Inflammatory macrophage treated with lipopolysaccharide for 4 hours (primary cell): ENCODE measurements at places on chromosomes 16 and 17.

GRCh38 chr16:51549836-51550235 is 398.8 kb upstream of the SALL1 start:
- no peak for DNase-seq

DNA sequence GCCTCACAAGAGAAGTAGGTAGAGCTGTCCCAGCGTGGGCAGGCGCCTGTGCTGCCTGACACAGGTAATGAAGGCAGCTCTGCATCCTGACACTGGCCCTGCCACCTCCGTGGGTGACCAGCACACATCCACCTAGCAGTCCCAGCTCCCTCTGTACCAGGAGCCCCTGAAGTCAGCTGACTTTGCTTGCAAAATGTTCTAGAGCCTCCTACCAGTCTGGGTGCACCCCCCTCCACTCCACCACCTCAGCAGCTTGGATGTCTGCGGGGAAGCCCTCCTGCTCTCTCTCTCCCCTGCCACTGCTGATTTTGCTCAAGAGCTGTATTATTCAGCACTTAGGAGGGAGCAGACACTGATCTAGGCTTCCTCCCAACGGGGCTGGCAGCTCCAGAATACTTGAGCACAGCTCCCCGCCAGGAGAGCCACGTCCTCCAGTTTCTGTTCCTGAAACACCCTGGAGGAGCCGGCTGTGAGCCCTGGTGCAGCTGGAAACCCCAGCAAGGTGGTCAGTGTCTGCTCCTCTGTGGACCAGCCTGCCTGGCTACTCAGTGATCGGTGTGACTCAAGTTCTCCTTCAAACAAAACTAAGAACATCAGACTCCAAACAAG is 1.0 kb downstream of the RNF166 start:
- DNase-seq = peak; percentile 80

GRCh38 chr17:48215583-48216139 is 108.1 kb downstream of the SNX11 start:
- DNase-seq = peak; percentile 42

DNA sequence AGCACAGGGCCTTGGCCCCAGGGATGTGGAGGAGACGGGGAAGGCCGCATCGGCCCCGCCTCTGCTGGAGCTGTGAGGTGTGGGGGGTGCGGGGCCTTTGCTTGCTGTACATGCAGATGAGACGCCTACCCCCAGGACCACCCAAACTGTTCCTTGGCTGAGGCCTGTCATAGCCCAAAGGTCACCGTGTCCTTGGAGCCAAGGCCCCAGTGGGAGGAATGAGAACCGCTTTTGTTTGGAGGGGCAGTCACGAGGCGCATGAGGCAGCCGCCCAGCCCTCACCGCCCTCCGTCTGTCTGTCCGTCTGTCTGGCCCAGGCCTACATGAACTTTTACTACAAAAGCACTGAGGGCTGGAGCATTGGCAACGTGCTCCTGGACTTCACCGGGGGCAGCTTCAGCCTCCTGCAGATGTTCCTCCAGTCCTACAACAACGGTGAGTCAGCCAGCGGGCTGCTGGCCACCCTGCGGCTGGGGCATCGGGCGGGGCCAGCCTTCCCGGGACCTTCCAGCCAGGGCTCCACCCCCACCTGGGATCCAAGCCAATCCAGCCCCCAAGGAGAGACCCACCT is 8.8 kb downstream of the TAX1BP3 start:
- no peak for DNase-seq

GRCh38 chr17:3002538-3003295 is 60.7 kb downstream of the OR1D5 start:
- DNase-seq = no peak

DNA sequence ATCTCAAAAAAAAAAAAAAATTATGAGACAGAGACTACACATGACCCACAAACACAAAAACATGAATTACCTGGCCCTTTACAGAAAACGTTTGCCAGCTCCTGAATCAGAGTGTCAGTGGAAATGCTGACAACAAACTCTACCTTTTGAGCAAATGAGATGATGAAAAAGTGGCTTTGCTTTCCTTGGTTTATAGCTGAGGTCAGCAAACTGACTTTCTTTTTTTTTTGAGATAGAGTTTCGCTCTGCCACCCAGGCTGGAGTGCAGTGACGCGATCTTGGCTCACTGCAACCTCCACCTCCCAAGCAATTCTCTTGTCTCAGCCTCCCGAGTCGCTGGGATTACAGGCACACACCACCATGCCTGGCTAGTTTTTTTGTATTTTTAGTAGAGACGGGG is 46.3 kb downstream of the ZCCHC14 start:
- no peak for DNase-seq

GRCh38 chr16:8878523-8878911 is 3.6 kb upstream of the LITAFD start:
- DNase-seq = no peak

- DNase-seq = no peak
Measured at GRCh38 chr16:3135126-3135715, 392 bp downstream of the ZNF213 start.

DNA sequence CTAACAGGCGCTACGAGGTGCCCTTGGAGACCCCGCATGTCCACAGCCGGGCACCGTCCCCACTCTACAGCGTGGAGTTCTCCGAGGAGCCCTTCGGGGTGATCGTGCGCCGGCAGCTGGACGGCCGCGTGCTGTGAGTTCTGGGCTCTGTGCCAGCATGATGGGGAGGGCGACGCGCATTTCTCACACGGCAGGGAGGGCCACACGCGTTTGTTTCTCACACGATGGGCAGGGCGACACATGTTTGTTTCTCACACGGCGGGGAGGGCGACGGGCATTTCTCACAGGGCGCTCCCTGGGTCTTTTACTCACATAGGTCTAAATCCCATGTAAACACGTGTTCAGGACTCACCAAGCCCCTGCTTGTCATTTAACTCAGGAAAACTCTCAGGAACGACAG is 4.4 kb downstream of the GAA start:
- no peak for DNase-seq

DNA sequence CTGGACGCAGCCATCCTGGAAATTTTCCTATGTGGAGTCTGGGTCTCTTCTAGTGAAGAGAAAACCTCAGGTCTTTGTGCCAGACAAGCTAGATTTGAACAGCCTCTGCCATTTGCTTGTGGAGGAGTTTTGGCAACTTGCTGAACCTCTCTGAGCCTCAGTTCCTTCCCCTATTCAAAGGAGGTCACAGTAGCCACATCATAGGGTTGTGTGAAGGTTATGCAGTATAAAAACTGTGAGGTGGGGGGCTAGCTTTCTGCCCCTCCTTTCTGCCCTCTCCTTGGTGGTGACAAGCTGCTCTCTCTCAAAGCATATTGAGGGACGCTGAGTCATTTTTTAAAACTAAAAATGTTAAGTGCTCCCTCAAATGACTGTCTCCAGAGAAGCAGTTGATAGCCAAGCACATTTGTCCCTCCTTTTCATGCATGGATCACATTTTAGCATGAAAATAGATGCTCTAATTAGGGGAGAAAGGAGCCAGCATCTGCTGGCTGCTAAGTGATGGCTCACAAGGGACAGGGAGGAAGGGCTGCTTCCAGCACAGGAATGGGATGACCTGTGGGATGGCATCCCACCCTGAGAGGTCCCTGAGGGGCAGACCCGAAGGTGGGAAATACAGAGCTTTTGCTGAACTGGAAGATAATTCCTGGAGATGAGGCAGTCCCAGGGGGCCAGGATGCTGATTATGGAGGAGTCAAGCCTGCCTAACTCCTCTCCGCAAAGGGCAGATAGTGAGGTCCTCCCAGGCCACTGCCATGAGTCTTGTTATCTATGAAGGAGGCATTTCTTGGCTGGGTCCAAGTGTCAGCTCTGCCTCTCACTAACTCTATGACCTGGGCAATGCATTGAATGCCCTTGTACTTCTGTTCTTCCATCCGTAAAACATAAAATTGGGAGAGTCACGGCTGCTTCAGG is 218.8 kb downstream of the RAB11FIP4 start:
- DNase-seq = no peak

GRCh38 chr17:80943346-80944145 is 48.1 kb upstream of the CHMP6 start:
- no peak for DNase-seq

GRCh38 chr16:28165598-28165997 is 46.2 kb downstream of the XPO6 start:
- peak; percentile 85 for DNase-seq

- DNase-seq = no peak
Measured at GRCh38 chr16:81586417-81586816, 141.8 kb downstream of the CMIP start.

DNA sequence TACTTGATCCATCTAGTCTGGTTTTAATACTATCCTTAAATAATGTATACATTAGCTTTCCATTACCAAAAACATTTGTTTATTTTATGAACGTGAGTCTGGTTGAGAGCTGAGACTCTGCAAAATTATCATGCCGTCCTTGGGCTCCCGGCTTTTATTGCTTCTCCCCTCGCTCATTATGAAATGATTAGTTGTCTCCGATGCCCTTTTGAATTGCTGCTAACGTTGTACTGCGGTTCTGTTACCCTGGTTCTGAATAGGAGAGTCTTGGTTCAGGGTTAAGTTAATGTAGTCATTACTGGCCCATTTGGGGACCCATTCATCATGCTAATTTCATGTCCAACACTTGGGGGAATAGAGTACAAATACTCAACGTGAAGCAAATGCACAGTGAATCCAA is 12.8 kb downstream of the XYLT1 start:
- no peak for DNase-seq

GRCh38 chr17:54982399-54982798 is 13.8 kb downstream of the STXBP4 start:
- DNase-seq = no peak

GRCh38 chr17:60439501-60439900 is 17.2 kb downstream of the CHCT1 start:
- DNase-seq = peak; percentile 79

DNA sequence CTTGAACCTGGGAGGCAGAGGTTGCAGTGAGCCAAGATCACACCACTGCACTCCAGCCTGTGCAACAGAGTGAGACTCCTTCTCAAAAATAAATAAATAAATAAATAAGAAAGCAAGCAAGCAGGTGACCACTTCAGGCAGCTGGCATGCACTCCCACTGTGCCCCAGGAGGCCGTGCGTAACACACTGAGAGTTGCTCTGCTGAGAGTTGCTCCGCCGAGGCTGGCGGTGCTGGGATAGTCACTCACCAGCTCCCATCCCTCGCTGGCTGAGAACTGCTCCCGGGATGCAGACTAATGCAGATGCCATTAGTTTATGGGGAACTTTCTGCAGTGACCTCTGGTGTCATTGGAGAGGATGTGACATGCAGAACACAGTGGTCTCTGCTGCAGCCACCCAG is 105.7 kb upstream of the PLCG2 start:
- no peak for DNase-seq

- DNase-seq = no peak
Measured at GRCh38 chr16:54443352-54443751, 156.8 kb upstream of the IRX3 start.

- DNase-seq = no peak
Measured at GRCh38 chr16:83969771-83970429, 1.9 kb downstream of the NECAB2 start.

DNA sequence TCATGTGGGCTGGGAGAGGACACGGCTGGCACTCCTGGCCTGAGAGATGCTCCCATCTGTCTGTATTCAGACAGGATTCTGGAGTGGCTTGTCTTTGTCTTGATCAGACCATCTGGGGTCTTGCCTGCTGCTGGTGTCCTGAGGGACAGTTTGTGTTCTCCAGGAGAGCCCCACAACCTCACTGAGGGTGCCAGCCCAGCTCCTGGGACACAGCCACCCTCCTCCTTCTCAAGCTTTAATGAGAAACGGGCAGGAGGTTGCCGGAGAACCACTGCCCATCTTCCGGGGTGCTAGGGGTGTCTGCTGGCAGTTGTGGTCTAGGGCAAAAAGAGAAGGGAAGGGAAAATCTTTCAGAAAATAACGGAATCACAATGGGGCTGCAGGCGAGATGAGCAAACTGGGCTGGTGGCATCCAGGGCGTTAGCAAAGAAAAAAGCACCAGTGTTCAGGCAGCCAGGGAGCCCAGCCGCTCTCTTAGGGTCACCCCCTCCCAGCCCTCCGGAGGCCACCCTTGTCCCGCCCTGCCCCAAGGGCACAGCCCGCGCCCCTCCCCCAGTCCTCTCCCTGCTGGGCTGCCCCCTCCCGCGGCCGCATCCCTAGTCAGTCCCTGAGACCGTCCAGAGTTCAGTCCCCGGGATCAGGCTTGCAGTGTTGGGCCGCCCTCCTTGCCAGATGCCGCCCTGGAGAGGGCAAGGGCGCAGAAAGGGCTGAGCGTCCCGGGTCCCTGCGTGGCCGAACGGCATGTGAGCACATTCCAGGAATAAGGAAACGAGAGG is 824.7 kb downstream of the KCNJ18 start:
- no peak for DNase-seq

DNA sequence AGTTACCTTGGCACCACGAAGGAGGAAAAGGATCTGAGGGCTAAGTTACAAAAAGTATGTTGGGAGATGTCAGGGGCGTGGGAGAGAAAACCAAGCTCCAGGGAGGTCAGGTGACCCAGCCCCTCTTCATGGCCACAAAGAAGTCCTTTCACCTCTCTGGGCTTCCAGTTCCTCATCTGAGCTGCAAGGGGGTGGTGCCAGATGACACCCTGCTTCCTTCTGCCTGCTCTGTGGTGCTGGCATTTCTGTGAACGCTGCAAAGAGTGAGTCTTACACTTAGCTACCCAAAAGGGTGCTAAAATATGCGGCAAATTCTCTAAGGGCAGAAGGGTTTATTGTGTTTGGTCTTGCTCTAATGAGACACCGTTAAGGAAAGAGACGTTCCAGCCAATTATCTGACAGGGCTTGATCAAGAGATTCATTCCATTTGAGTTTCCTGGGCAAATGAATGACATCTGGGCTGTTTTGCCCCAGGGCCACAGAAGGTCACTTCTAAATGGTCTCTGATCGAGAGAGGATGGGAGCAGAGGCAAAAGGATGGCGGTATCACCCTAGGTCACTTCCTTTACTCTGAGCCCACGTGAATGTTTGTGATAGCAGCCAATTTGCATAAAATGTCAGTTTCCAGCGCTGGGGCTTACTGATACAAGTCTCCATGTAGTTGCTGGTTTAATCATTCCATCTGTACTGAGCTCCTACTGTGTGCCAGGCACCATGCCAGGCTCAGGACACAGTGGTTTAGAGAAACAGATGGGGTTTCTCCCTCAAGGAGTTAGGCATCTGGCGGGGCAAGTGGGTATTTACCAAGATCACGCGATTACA is 210.2 kb downstream of the KATNIP start:
- DNase-seq = peak; percentile 52

DNA sequence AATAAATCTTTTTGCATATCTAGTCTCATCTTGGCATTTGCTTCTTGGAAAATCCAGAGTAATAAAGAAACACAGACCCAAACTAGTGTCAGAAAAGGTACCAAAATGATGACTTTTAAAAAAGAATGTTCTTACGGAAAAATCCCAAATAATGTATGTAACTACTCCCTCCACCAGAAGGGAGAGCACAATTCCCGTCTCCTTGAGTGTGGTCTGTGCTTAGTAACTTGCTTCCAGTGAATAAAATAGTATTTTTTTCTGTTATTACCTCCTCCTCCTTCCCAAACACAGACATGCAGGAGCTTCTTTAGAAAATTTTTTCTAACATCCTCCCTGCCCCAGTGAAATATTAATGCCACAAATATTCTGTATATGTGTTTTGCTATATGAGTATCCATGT is 358.1 kb downstream of the ZFHX3 start:
- no peak for DNase-seq

DNA sequence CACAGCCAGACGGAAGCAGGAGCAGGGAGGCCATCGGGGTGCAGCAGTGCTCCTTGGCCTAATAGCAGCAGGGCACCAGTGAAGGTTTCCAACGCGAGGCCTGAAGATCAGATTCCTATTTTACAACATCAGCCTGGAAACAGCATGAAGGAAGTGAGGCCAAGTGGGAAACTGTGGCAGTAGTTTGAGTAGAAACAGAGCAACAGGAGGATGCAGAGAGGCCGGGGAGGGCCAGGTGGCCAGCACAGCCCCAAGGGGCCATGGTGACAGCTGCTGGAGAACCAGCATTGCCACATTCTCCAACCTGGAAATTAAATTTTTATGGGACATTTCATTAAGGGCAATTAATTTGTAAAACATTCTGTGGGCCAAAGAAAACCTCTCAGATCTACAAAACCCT is 3.4 kb upstream of the ANKRD11 start:
- DNase-seq = no peak
